ENCODE measurements at places on chromosomes 12 and 14.

DNA sequence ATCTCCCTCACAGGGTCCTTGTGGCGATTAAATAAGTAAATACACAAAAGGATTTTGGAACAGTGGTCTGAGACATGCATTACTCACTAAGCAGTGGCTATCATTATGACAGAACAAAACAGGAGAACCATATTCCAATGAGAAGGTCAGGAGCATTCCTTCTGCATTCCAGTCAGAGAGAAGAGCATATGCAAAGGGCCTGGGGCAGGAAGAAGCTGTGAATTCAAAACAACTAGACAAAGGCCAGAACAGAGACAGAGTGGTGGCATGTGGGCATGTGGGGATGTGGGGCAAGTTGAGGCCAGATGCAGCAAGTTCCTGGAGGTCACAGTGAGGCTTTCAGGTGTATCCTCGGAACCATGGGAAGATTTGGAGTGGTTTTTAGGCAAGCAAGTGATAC lies 70.1 kb upstream of the VRK1 start:
- no peak for DNase-seq

DNA sequence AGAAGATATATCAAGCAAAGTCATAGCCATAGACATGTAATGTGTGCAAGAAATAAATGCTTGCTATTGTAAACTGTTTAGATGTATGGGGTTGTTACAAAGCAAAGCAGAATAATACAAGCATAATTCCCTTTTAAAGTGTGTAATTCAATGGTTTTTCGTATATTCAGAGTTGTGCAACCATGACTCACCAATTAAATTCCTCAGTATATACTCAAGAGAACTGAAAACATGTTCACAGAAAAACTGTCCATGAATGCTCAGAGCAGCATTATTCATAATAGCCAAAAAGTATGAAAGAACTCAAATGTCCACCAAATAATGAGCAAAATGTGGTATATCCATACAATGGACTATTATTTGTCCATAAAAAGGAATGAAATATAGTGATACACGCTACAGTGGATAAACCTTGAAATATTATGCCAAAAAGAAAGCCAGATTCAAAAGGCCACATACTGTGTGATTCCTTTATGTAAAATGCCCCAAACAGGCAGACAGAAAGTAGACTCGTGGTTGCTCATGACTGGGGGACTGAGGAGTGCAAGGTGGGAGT lies 9.3 kb downstream of the GXYLT1 start:
- DNase-seq = no peak

GRCh38 chr12:94167756-94168416 lies 19.5 kb downstream of the PLXNC1 start:
- no peak for DNase-seq

DNA sequence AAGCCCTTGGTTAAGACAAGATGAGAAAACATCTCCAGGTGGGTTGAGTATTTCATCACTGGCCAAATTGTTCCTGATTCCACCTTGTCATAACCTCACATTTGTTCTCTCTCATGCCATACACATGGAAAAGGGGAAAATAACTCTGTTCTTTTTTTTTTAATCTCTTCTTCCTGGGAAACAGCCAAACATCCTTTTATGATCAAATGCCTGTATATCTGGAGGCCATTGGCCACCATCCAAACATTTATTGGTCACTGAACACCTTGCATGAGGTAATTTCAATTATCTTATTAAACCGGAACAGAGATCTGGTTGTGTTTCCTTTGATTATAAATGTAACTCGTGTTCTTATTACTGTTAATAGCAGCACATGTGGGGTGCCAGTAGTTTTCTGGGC lies 469.6 kb downstream of the NPAS3 start:
- DNase-seq = no peak

GRCh38 chr12:120453977-120454376 lies 7.7 kb downstream of the GATC start:
- DNase-seq = no peak

- DNase-seq = no peak
Measured at GRCh38 chr14:31968107-31968810, 108.8 kb upstream of the ARHGAP5 start.

DNA sequence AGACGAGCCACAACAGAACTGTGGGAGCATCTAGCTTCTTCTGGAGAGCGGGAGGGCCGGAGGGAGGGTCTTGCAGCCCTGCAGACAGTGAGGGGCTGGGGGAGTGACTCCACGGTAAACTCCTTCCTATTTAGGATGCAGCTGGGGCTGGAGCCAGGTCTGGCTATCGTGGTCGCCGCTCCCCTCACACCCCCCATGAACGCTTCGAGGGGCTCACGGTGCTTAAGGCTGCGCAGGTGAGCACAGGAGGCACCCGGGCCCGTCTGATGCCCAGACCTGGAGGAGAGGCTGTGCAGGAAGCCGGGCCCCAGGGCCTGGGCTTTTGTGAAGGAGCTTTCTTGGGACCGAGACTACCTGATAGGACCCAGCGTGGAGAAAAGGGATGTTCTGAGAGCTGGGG lies 3.9 kb upstream of the GNB3 start:
- no peak for DNase-seq

DNA sequence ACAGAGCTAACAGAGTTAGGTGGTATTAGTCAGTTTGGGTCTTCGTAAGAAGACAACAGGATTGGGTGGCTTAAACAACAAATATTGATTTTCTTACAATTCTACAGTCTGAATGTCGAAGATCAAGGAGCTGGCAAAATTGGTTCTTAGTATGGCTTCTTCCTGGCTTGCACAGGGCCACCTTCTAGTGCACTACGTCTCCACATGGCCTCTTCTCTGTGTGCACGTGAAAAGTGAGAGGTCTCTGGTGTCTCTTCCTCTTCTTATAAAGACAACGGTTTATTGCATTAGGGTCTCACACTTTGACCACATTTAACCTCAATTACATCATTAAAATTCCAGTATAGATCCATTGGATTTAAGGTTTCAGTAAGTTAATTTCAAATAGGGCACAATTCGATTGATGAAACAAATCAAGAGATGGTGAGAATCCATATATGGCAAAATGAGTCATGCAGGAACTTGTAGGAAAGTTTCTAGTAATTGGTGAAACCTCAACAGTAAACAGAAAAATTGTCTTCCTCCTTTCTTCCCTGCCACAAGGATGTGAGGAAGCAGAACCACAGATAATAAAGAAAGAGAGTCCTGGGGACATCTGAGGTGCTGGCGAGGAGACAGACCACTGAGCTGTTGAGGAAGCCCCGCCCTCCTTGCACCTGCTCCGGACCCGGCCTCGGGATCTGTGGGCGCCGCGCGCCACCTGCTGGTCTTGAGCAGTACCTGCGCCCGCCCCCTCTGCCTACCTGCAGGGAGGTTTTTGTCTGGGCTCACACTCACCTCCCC lies 846.7 kb downstream of the TMEM121 start:
- DNase-seq = peak; percentile 88

- no peak for DNase-seq
Measured at GRCh38 chr12:25266497-25266896, 15.8 kb upstream of the KRAS start.

GRCh38 chr14:92217936-92218335 lies 96.2 kb downstream of the CPSF2 start:
- no peak for DNase-seq

DNA sequence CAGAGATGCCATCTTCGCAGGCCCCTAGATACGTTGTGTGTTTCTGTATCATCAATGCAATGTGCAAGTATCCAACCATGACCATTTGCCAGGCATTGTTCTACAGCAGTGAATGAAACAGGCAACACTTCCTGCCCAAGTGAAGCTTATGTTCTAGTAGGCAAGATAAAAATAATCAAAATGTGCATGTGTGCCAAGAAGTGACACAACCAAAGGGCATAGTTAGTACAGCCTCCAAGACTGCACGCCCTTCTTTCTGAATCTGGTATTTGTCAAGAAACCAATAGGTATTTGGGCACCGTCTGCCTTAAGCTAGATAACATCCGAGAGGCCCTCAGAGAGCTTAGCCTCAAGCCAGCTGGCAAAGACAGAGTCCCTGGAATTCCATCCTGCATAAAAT lies 152.0 kb downstream of the TMEM132C start:
- no peak for DNase-seq

- no peak for DNase-seq
Measured at GRCh38 chr14:82689948-82690347, 1156.3 kb upstream of the SEL1L start.

DNA sequence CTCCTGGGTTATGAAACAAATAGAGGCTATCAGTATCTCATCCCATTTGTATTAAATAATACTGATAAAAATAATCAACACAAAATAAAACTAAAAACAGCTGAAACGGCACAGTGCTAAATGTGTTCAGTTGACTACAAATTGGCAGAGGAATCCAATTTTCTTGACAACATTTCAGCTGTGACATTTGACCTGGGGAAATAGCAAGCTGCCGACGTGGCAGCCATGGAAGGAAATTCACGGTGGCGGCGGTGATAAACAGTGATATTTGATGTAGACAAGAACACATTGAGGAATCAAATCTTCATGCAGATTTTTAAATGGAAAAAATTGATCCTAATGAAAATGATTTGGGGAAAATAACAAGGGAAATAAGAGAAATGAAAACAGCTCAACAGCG lies 159.1 kb upstream of the RTL1 start:
- no peak for DNase-seq

GRCh38 chr12:31928246-31929026 lies 30.8 kb upstream of the RESF1 start:
- DNase-seq = peak; percentile 67

DNA sequence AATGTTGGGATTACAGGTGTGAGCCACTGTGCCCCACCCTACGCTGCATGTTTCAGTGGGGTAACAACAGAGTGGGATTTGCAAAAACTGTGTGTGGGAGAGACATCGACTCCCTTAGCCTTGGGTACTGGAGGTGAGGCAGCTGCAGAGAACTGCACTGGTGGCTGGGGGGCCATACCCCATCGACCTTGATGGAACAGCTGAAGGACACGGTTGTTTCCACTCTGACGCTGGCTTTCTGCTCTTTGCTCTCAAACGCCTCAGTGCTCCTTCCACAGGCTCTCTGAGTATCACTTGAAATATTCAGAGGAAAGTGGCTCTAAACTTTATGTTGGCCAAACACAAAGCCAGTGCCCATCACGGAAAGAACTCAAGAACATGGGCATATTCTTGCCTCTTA lies 30.8 kb upstream of the LRRC10 start:
- no peak for DNase-seq

DNA sequence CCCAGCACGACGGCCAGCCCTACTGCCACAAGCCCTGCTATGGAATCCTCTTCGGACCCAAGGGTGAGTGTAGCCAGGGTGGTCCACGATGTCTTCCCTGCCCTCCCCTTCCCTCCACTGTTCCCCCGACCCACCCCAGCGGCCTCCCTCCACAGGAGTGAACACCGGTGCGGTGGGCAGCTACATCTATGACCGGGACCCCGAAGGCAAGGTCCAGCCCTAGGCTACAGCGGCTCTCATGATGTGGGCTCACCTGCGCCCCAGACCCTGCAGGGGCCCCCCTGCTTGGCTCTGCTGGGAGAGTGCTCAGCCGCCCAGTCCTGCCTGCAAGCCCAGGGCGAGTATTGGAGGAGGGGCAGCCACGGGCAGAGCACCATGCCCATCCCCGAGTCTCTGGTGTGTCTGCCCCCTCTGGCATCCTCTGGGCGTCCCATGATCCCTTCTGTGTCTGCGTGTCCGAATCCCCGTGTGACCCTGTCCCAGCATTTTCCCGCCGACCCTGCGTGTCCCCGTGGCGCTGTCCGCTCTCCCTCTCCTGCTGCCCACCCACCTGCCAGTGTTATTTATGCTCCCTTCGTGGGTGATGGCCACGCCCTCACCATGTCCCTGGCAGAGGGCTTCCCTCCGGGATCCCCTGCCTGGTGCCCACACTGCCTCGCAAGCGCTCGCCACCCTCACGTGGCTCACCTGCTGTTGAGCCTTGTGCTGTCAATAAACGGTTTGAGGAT lies 5.0 kb downstream of the CRIP2 start:
- no peak for DNase-seq

DNA sequence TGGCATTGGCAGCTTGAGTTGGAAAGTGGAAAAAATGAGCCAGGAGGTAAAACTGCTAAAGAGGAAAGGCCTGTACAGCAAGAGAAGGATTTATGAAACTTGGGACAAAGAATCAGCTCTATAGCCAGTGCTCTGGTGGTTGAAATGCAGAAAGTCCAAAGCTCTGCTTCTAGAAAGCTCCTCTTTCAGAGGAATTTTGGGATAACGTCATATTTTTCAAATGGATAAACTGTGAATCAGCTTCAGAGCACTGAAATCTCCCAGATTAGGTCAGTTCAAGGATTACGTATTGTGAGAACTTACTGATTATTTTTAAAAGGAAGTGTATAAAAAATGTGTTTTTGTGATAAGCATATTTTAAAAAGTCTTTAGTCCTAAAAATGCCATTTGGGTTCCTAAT lies 203.1 kb upstream of the CNOT2 start:
- DNase-seq = no peak

GRCh38 chr14:72962829-72963312 lies 36.6 kb downstream of the DCAF4 start:
- DNase-seq = no peak

GRCh38 chr14:98183556-98183955 lies 1088.4 kb downstream of the BCL11B start:
- no peak for DNase-seq

DNA sequence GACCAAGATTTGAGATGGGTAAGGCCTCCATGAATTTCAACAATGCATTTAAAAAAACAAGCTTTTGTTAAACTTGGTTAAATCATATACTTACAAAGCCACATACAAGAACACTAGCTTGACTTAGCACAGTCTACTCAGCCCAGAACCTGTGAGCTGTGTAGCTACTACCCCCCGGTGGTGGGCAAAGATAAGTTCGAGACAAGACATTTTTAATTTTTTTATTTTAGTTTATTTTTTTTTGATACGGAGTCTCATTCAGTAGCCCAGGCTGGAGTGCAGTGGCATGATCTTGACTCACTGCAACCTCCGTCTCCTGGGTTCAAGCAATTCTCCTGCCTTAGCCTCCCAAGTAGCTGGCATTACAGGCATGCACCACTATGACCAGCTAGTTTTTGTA lies 3.7 kb upstream of the NECAP1 start:
- peak; percentile 74 for DNase-seq

DNA sequence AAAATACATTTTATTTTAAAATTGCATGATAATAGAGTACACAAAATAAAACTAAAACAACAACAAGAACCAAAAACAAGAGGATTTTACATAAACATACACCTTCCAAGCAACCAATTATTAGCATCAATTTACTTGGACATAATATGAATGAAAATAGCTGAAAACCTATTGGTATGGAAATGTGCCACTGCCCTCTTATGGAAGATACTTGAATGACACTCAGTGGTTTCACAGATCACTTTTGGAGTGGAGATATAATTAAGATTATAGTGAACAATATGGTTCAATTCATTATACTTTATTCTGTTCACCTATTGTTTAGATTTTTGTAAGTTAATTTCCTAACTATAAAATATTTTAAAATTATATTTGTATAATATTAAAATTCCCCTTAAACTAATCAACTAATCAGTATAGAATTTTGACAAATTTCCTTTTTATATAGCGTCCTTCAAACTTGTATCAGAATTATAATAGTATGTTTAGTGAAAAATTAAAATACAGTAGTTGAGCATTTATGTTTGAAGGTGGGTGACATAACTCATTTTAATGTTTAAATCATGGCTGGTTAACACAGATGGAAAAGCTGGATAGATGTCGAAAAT lies 70.1 kb downstream of the SLC6A15 start:
- no peak for DNase-seq

- no peak for DNase-seq
Measured at GRCh38 chr14:67059596-67059995, 129.6 kb upstream of the GARIN2 start.

Measured in CD4-positive, alpha-beta T cell (primary cell).